Aorta (tissue), 5 donors: ENCODE measurements at places on chromosomes 13 and 19. TPM values are rescaled to one million over a fixed set of nuclear protein-coding genes. Genes with fewer than 3 reads are reported as not detected.

DNA sequence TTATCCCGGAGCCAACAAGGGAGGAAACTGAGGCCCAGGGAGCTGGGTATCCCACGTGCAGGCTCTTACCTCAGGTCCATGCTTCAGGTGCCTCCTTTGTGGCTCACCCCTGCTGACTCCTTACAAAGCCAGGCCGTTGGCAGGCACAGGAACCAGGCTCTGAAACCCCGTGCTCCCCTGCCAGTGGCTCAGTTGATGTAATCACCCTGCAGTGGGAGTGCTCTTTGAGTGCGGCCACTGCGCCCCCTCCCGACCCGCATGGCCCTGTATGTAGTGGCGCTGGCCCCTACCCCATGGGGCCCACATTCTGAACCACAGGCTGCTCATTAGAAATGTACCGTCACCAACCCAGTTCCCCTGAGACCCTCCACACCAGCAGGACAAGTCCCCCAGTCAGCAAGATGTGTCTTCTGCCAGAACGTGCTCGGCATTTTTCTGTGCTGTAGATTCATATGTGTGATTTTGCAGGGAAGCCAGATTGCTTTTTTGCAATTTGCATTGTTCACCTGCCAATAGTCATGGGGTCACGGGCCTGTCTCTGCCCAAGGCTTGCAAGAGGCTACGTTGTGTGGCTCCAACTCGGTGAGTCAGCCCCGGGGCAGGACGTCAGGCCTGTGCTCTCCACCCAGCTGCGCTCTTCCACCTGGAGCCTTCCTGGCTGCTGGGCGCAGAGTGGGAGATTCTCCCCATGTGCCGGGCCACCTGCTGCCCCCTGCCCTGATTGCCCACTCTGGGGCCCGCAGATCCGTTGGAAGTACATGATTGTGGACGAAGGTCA is 60.3 kb downstream of the SMARCA4 start:
- no peak overlapping the region for H3K27ac ChIP-seq
- no peak for DNase-seq
- peaks cover 14% of the 10 kb centered on the region for H3K36me3 ChIP-seq
- no peak overlapping the region for H3K4me3 ChIP-seq
- H3K4me1 ChIP-seq, result no peaks in the 10 kb centered on the region

DNA sequence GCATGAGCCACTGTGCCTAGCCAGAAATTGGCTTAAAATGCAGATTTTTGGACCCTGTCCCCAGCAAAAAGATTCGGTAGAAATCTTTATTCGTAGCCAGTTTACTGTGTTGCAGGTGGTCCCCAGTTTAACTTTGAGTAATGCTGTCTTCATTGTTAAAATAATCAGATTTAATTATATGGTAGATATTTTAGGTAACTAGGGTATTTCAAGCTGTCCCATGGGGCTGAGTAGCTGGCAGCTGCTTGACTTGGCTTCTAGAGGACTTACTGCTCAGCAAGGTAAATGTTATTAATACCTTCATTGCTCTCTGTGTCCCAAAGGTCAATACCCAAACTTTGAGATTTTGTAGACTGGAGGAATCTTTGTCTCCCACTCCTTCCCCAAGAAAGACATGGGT is 21.1 kb downstream of the LSM14A start:
- DNase-seq, result no peak
- H3K27ac ChIP-seq, result no peak overlapping the region
- peaks cover 6% of the 10 kb centered on the region for H3K4me1 ChIP-seq
- no peaks in the 10 kb centered on the region for H3K27me3 ChIP-seq
- no peak overlapping the region for H3K4me3 ChIP-seq

The DCT gene
- total RNA-seq, result 0.29 TPM

The OLFM2 gene
- 3.9 TPM for total RNA-seq

The C13orf46 gene
- total RNA-seq, result 3.5 TPM

DNA sequence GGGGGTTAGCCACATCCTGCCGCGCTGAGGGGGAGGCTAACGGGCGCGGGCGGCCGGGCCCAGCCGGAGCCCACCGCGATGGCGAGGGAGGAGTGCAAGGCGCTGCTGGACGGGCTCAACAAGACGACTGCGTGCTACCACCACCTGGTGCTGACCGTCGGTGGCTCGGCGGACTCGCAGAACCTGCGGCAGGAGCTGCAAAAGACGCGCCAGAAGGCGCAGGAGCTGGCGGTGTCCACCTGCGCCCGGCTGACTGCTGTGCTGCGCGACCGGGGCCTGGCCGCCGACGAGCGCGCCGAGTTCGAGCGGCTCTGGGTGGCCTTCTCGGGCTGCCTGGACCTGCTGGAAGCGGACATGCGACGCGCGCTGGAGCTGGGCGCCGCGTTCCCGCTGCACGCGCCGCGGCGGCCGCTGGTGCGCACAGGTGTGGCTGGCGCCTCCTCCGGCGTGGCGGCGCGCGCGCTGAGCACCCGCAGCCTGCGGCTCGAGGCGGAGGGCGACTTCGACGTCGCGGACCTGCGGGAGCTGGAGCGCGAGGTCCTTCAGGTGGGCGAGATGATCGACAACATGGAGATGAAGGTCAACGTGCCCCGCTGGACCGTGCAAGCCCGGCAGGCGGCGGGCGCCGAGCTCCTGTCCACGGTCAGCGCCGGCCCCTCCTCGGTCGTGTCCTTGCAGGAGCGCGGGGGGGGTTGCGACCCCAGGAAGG is 692 bp downstream of the RGS9BP start:
- H3K27ac ChIP-seq, result no peak overlapping the region
- H3K36me3 ChIP-seq, result no peaks in the 10 kb centered on the region
- peak; percentile 46 for DNase-seq
- no peak overlapping the region for H3K4me3 ChIP-seq
- H3K4me1 ChIP-seq, result no peaks in the 10 kb centered on the region

GRCh38 chr13:43058318-43058674 is 34.9 kb downstream of the DNAJC15 start:
- DNase-seq, result no peak
- H3K27ac ChIP-seq, result no peak overlapping the region
- H3K4me1 ChIP-seq, result peaks cover 4% of the 10 kb centered on the region
- H3K27me3 ChIP-seq, result no peaks in the 10 kb centered on the region
- no peak overlapping the region for H3K4me3 ChIP-seq
- no peaks in the 10 kb centered on the region for H3K36me3 ChIP-seq

DNA sequence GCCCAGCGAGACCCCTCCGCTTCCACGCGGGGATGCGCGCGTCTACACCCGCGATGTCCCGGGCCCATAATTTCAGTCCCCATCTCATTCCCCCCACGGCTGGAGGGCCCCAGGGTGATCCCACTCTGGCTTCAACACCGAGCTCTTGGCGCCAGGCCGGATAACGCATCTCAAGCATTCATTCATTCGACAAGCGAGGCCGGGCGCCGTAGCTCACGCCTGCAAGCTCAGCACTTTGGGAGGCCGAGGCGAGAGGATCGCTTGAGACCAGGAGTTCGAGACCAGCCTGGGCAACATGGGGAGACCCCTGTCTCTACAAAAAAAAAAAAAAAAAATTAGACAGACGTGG is 5.9 kb downstream of the ANGPTL6 start:
- H3K36me3 ChIP-seq, result no peaks in the 10 kb centered on the region
- peak; percentile 72 for DNase-seq
- H3K4me1 ChIP-seq, result no peaks in the 10 kb centered on the region
- H3K27me3 ChIP-seq, result no peaks in the 10 kb centered on the region
- no peak overlapping the region for H3K4me3 ChIP-seq
- H3K27ac ChIP-seq, result no peak overlapping the region

- no peak overlapping the region for H3K27ac ChIP-seq
- no peaks in the 10 kb centered on the region for H3K36me3 ChIP-seq
- H3K27me3 ChIP-seq, result no peaks in the 10 kb centered on the region
- H3K4me1 ChIP-seq, result peaks cover 1% of the 10 kb centered on the region
- DNase-seq, result no peak
- H3K4me3 ChIP-seq, result no peak overlapping the region
Observed at GRCh38 chr13:90605664-90606063, 741.8 kb upstream of the MIR17HG start.

DNA sequence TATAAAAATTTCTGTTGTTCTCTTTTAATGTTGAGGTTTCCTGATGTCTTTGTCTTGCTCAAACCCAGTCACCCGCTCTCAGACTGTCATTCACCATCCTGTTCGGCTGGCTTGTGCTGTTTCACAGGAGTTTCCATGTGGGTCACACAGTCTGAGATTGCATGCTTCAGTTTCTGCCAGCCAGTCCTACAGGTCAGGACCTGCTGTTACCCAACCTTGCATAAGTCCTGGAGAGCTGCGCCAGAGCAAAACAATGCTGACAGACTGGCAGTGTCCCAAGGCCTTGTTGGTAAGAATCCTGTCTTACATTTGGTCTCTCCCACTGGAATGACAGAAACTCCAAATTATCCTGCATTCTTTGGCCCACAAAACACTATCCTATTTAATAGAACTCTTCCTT is 340.0 kb upstream of the SLITRK5 start:
- no peak overlapping the region for H3K27ac ChIP-seq
- H3K27me3 ChIP-seq, result no peaks in the 10 kb centered on the region
- no peaks in the 10 kb centered on the region for H3K36me3 ChIP-seq
- no peak overlapping the region for H3K4me3 ChIP-seq

GRCh38 chr19:5690955-5691821 is 1.1 kb downstream of the RPL36 start:
- DNase-seq, result no peak
- peak overlapping the region; percentile 41 for H3K4me3 ChIP-seq
- H3K27ac ChIP-seq, result peak overlapping the region; percentile 5
- no peaks in the 10 kb centered on the region for H3K27me3 ChIP-seq
- no peaks in the 10 kb centered on the region for H3K36me3 ChIP-seq
- no peaks in the 10 kb centered on the region for H3K4me1 ChIP-seq

- H3K27me3 ChIP-seq, result no peaks in the 10 kb centered on the region
- peaks cover 2% of the 10 kb centered on the region for H3K4me1 ChIP-seq
- H3K36me3 ChIP-seq, result no peaks in the 10 kb centered on the region
- no peak for DNase-seq
Observed at GRCh38 chr13:22285867-22286266, 615.0 kb downstream of the FGF9 start.

The KCNC3 gene
- total RNA-seq, result 1.6 TPM

- H3K27ac ChIP-seq, result peak overlapping the region; percentile 72
- peaks cover 7% of the 10 kb centered on the region for H3K36me3 ChIP-seq
- H3K4me1 ChIP-seq, result no peaks in the 10 kb centered on the region
- H3K27me3 ChIP-seq, result no peaks in the 10 kb centered on the region
Observed at GRCh38 chr19:17097593-17098126, 22.1 kb downstream of the MYO9B start.

DNA sequence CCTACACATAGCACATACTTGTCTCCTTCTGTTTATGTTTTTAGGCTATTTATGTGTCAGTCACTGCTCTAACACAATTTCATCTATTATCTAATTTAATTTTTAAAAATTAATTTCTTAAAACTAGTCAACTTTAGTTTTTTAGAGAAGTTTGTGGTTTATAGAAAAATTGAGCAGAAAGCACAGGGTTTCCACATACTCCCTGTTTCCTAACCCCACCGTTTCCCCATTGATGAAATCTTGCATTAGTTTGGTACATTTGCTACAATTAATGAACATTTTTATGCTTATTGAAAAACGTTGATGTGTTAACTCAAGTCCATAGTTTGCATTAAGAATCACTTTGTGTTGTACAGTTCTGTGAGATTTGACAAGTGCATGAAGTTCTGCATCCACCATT is 53.5 kb downstream of the TNFSF13B start:
- no peak overlapping the region for H3K4me3 ChIP-seq
- H3K27me3 ChIP-seq, result no peaks in the 10 kb centered on the region
- no peak overlapping the region for H3K27ac ChIP-seq

The EHD2 gene
- 189 TPM for total RNA-seq

DNA sequence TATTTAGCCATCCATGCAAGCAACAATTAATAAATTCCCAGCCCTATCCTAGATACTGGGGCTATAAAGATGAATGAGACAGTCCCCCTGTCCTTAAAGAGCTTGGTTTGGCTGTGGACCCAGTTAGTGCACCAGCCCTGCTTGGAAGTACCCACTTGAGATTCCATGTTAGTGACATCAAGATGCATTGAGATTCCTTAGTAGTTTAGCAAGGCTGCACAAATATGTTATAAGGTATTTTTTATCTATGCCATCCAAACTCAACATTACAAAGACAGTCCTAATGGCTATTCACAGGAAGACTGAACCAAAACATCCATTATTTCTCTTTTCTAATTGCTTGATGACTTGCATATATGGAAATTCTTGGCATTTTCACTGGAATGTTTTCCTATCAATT is 48.8 kb upstream of the RAP2A start:
- no peaks in the 10 kb centered on the region for H3K36me3 ChIP-seq
- peaks cover 10% of the 10 kb centered on the region for H3K4me1 ChIP-seq

GRCh38 chr19:49749771-49750170 is 13.3 kb downstream of the TSKS start:
- no peak overlapping the region for H3K27ac ChIP-seq
- DNase-seq, result no peak
- H3K4me1 ChIP-seq, result no peaks in the 10 kb centered on the region

The HTR2A gene
- total RNA-seq, result 4.7 TPM

DNA sequence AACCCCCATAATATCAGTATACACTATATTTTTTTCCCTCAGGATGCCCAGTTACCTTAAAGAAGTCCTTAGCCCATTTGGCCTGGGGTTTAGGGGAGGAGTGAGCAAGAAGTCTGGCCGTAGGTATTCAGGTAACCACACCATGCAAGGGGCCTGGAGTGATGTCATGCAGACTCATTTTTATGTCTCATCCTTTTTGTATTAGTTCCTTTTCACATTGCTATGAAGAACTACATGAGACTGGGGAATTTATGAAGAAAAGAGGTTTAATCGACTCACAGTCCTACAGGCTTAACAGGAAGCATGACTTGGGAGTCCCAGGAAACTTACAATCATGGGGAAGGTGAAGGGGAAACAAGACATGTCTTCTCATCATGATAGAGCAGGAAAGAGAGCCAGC is 12.2 kb downstream of the TPP2 start:
- no peak for DNase-seq
- no peak overlapping the region for H3K27ac ChIP-seq
- peaks cover 4% of the 10 kb centered on the region for H3K4me1 ChIP-seq
- H3K4me3 ChIP-seq, result no peak overlapping the region
- peaks cover 4% of the 10 kb centered on the region for H3K36me3 ChIP-seq

The TMEM150B gene
- 2.9 TPM for total RNA-seq

GRCh38 chr19:23972161-23972560 is 57.5 kb downstream of the ZNF726 start:
- H3K27ac ChIP-seq, result no peak overlapping the region
- no peaks in the 10 kb centered on the region for H3K27me3 ChIP-seq
- DNase-seq, result no peak
- H3K4me1 ChIP-seq, result no peaks in the 10 kb centered on the region
